ENCODE measurements at places on chromosomes 5 and 9.

DNA sequence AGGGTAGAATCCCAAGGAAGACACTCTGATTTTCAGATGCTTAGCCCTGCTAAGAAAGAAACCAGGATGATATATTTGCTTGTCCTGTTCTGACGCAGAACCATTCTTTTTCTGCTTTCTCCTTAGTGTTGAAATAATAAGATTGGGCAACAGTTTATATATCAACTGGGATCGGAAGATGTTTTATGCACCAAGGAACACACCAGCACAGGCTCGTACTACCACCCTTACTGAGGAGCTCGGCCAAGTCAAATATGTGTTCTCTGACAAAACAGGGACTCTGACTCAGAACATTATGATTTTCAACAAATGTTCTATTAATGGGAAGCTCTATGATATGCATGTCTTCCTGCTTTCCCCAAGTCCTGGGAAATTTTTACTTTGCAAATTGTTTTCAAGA is 19.0 kb upstream of the RUSC2 start:
- DNase-seq: no peak

- DNase-seq: no peak
Observed at GRCh38 chr5:173534664-173535063, 81.8 kb downstream of the BOD1 start.

GRCh38 chr5:175728885-175729828 is 71.3 kb downstream of the HRH2 start:
- DNase-seq: no peak

- no peak for DNase-seq
Observed at GRCh38 chr5:56733580-56733979, 81.8 kb upstream of the MAP3K1 start.

DNA sequence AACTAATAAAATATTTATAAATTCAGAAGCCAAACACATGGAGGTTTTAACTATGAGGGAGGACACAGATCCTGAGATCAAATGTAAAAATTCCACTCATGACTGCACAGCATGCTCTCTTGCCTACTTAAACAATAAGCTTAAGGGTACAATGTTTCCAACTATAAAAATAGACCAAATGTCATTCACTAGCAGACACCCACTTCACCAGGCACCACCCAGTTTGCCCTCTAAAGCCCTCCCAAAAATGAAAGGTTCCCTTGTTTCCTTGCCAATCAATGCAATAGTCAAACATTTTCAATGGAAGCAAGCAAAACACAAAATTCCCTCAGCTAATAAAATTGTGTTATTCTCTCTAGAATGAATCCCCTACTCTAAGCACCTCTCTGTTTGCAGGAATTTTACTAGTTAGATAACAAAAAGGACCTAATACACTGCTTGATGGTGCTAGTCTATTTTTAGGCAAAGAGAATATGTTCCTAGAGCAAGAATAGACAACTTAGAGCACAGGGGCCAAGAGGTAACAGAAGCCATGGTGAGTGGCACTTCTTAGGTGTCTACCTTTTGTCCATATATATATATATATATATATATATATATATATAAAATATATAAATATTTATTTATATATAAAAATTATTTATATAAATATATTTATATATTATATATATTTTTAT is 135.3 kb downstream of the HOMER1 start:
- no peak for DNase-seq

DNA sequence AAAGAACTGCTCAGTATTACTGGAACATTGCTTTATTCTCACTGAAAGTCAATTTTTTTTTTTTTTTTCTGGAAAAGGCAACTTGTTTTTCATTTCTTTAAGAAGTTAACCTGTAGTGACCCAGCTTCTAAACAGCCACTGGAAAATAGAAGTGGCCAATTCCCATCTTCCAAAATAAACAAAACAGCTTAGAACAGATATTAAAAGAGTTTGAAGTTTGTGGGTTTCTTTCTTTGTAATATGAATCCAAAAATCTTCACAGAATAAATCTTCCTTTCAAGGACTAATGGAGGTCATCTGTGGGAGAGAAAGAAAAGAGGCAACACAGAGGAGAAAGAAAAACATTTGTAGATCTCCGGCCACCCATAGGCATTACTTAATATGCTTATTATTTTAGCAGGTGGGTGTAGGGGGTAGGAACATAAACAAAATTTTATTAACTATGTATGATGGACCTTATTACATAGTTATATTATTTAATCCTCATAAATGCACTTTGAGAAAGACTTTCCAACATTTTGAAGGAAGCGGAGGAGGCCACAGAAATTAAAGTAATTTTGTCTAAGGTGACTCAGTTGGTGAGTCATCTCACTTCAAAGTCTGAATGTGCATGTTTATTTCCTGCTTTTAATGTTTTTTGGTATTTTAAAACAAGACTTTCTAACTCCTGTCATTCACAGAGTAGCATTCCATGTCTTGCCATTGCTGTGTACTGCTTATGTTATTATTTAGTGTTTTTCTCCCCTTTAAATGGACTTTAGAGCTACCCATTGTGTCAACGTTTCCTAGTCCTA is 1791.8 kb upstream of the WWC1 start:
- no peak for DNase-seq

DNA sequence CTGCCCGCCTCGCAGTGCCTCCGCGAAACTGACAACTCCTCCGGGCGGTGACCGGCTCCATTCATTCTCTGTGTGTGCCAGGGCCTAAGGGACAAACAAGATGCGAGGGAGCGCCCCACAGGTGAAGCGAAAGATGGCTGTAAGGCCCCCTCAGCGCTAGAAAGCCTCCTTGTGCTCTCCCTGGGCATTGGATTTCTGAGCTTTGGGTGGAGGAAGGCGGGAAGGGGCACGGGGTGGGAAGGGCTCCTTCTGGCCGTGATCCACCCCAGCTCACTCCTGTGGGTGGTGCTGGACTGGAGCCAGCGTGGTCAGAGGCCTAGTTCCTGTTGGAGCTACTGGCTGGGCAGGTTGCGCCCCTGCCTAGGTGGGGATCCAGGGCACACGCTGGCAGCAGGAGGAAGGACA is 943 bp downstream of the GALNT12 start:
- no peak for DNase-seq

- DNase-seq: no peak
Observed at GRCh38 chr5:114237766-114238165, 124.1 kb upstream of the KCNN2 start.

GRCh38 chr5:67770431-67771025 is 445.0 kb upstream of the PIK3R1 start:
- DNase-seq: no peak

DNA sequence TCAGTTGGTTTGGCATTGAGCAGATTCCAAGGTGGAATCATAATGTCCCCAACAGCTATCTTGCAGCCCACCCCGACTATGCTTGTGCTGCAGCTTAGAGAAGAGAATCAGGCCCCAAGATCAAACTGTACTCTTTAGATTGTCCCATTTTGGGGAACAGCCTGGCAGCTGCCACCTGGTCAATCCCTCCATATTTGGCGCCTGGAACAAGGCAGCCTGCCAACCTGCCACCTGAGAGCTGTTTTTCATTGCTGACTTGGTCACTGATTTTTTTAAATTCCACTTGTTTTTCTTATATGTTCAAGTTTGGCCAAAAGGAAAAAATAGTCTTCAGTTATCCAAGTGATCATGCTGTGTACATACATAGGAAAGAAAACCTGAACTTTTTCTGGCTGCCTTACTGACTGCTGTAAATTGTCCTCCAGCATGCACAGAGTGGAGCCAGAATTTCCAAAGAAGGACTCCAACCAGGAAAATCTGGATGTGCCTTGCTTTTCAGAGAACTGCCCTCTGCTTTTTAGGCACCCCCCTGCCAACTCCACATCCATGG is 504.2 kb downstream of the ENC1 start:
- no peak for DNase-seq

- DNase-seq: no peak
Observed at GRCh38 chr9:12054235-12054634, 639.0 kb upstream of the TYRP1 start.

- DNase-seq: no peak
Observed at GRCh38 chr5:174328631-174329299, 283.3 kb downstream of the NSG2 start.

All from activated naive CD4-positive, alpha-beta T cell treated with anti-CD3 and anti-CD28 coated beads, Interleukin-2, amount 50 U/mL, for 16 hours (primary cell).